Muscle of arm (tissue), 14 donors: ENCODE measurements at places on chromosomes 11 and 22.

- DNase-seq = no peak
Observed at GRCh38 chr11:10653946-10654810, 39.4 kb downstream of the IRAG1 start.

DNA sequence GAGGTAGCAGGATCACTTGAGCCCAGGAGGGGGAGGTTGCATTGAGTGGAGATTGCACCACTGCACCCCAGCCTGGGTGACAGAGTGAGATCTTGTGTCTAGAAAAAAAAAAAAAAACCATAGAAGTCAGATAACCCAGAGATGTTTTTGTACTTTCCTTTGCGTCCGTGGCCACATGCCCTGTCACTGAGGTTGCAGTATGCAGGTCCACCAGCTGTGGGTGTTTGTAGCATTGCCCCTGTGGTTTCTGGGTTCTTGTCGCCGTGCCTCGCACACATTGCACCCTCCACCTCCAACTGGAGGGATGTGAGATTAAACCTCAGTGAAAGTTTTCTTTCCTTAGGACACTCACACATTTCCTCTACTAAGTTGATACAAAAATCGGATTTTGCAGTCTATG is 70.3 kb downstream of the TNRC6B start:
- no peak for DNase-seq

- no peak for DNase-seq
Observed at GRCh38 chr11:1702506-1702905, 5.5 kb downstream of the KRTAP5-6 start.

DNA sequence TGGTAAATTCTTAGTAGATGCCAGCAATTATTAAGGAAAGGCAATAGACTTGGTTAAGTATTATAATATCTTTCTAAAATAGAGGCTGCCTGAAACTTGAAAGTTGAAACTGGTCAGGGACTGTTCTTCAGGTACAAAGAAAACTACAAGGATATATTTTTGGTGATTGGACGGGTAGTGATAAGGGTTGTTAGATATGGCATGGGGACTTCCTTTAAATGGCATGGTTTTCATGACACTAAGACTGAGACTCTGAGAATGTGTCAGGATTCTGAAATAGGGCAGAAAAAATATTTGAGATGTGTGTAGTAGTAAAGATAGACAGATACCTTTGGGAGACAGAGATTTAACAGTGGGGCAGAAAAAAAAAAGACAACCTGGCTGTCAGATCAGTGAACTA is 108.4 kb upstream of the SLC5A12 start:
- DNase-seq = no peak
